Ovary (tissue), 10 donors: ENCODE measurements at places on chromosomes 6 and 20. TPM values are rescaled to one million over a fixed set of nuclear protein-coding genes. Genes with fewer than 3 reads are reported as not detected.

The NKAPL gene
- polyA plus RNA-seq = 1.4 TPM

The CTAGE9 gene
- polyA plus RNA-seq = not detected

The POPDC3 gene
- 3.1 TPM for polyA plus RNA-seq

The KIF25 gene
- not detected for polyA plus RNA-seq

The PTPN1 gene
- 36.7 TPM for polyA plus RNA-seq
